Stimulated activated CD4-positive, alpha-beta T cell treated with anti-CD3 and anti-CD28 coated beads, Interleukin-12 subunit alpha, Interleukin-12 subunit beta, amount 100 ng/mL, for 4 hours (primary cell): ENCODE measurements at places on chromosomes 2 and 18.

DNA sequence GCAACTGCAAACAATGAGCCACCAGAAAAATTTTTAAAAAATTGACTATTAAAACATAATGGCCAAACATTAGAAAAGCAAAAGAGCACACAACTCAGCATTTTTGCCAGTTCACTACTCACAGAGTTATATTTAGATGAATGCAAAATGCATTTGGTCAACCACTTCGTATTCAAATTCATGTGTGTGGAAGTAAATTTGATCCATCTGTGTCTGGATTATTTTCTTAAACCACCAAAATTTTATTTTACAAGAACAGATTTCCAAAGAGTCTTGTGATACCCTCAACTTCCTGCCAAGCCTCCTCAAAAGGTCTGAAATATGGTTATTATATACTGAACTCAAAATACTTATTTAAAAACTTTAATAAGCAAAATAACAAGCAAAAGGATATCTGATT is 57.4 kb downstream of the PPP1R1C start:
- no peak for DNase-seq

DNA sequence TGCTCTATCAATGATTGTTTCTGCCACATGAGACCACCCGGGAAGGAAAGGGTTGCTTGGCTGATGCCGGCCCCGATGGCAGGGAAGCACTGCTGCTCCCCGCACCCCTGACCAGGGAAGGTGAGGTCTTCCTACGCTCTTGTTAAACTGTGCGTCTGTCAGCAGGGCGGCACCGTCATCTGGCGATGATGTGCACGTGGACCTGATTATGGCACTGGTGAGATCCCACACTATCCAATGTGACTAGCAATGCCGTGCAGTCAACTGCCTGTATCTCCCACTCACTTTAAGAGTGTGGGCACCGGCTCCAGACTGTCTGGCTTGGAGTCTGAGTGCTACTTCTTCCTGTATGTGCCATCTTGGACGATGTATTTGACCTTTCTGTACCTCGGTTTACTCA is 209.2 kb downstream of the MYT1L start:
- DNase-seq = no peak

DNA sequence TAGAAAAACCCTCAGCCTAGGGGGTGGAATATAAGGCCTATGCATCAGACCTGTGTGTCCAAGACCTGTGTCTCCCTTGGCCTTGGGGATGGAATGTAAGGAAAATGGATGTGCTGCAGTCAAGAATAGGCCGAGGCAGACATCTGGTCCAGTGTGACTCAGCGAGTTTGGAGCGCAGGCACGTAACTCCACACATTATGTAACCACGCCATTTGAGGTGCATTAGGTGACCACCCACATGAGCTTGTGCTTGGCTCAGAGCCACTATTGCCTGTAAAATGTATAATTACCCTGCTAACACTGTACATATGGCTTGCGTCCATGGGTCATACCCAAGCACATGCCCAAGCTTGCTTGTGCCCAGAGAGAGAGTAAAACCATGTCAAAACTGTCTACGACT is 580.9 kb upstream of the HNMT start:
- no peak for DNase-seq

- no peak for DNase-seq
Measured at GRCh38 chr2:58197894-58198293, 43.2 kb downstream of the FANCL start.

DNA sequence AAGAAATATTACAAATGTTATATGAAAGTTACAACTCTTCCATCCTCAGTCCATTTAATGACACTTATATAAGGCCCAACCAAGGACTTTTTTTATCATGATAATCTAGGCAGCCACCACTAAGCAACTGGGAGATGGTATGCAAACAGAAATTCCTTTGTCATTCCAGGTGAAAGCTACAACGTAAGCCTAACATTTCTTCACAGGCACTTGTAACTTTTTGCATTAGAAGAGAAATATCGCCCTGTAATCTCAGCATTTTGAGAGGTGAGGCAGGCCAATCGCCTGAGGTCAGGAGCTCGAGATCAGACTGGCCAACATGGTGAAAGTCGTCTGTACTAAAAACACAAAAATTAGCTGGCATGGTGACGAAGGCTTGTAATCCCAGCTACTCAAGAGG is 581.2 kb upstream of the SLC8A1 start:
- no peak for DNase-seq

DNA sequence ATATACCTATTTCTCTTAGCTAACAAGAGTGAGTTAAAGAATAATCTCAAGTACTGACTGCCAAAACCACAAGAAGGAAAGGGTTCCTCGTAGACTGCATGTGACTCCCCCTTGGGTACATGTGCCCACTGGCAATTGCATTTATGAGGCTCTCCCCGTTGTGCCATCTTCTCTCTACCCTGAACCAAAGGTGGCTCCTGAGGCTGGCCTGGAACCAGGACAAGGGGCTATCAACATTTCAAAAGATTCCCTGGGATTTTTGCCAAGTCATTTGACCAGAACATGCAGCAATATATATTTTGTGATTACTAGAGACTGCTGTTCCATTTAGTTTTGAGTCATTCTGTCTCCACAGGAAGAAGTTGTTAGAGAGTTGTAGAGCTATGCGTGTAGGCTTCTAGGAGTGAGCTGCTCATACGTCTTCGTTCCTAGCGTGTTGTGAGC is 45.8 kb downstream of the LAMA3 start:
- DNase-seq = no peak

DNA sequence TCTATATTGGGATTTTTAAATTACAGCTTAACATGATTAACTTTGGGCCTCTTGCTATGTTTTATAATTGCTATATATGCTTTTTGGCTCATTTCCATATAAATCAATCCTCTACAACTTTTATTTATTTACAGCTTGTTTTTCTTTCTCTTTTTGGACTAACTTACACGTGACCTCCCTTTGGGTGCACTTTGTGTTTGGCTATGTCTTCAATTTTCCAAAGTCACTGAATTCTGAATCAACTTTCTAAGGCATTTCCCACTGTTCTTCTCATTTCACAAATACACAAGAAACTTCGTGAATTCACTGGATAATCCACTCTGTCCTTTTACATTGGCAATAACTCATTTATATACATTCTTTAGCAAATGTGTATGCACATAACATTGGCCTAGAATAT is 5.4 kb upstream of the CPS1 start:
- DNase-seq = no peak

DNA sequence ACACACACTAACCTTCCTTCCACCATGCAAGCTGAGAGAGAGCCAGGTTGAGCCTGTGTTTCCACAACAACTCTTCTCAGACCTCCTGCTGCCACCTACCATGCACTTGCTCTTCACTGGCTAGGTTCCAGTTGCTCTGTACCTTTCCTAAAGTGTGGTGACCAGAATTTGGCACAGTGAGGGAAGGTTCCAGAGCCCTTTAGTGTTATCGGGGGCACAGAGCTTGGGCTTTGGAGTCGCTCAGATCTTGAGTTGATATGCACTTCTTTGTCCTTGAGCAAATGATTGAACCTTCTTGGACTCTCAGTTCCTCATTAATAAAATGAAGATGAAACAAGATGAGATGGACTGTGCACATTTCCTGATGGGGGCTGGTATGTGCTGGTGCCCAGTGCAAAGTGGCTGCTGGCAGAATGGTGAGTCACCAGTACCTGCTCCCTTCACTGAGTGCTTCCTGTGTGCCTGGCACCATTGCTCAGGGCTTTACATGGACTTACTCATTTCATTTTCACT is 47.1 kb downstream of the NEDD4L start:
- DNase-seq = no peak

- no peak for DNase-seq
Measured at GRCh38 chr2:189146553-189146952, 33.0 kb downstream of the COL5A2 start.

- no peak for DNase-seq
Measured at GRCh38 chr2:239152239-239152915, 248.4 kb downstream of the HDAC4 start.

DNA sequence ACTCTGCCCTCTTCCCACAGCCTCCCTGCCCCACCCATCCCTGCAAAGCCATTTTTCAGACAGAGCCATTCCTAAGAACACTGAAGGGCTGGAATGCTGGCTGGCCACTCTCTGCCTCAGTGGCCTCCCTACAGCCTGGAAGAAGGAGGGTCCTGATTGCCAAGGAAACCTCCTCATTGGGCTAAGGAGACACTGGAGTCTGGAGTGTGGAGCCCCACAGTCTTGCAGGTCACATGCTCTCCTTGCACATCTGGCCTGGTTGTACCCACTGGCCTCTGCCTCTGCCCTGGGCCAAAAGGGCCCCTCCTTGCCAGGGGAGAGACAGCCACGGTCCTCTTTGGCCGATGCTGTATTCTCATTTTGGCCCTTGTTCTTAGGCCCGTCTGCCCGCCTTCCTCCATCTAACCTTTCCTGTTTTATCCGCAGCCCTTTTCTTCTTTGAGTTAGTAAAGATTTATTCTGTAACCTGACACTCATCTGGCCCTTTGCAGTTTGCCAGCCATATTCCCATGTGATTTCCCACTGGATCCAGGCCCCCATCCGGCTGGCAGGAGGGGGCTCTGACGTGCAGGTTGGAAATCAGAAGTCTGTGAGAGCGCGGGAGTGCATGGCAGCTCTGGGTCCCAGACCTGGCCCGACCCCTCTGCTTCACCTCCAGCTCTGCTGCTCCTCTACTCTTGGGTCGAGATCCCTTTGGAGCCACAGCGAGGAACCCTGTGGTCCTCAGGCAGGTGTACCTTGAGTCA is 11.0 kb upstream of the CATIP start:
- DNase-seq = no peak

DNA sequence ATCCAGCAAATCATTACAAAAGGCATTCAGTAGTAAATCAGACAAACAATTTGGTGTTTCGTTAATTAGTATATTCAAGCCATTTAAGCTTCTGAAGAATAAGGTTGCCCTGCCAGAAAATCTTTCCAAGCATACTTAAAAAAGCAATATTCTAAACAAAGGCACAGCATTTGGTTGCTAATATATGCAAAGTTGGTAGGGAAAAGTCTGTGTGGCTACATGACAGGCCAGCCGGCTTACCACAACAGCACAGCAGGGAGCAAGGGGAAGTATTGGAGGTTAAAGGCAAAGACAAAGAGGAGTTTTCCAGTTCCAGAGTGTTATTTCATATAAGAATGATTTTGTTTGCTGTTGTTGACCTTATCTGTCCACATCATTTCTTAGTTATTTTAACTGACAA is 282.3 kb downstream of the MBD5 start:
- no peak for DNase-seq

DNA sequence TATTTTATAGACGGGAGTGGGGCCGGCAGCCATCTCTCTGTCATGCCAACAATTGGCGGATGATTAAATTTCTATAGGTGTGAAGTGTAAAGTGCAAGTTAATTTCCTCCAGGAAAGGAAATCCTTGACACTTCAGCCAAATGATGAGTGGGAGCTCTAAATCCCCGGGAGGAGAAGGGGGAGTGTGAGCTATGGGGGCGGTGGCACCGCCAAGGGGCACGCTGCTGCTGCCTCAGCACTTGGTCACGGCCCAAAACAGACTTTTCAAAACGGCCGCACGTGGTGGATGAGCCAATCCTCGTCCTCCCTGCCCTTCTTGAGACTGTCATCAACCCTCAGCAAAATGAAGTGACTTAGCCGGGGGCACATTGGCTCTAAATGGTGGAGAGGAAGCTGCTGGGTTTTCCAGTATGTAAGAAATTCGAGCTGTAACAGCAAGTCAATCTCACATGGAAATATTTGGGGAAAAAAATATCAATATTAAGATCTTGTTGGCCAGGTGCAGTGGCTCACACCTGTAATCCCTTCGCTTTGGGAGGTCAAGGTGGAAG is 200.8 kb downstream of the TFCP2L1 start:
- no peak for DNase-seq

DNA sequence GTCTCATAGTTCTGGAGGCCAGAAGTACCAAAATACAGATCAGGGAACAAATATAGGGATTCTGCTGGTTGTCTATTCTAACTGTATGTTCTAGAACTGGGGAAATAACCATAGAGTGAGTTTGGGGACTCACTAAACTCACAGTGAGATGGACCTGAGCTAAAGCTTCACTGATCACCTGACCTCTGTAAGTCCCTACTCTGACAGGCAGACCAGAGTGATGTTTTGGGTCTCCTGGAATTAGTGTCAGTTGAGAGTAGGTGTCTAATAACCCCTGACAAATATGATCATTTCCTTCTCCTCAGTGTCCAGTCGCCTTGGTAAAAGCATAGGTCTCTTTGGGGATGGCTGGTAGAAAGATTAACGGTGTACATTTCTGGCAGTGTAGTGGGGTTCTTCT is 14.2 kb downstream of the PIKFYVE start:
- no peak for DNase-seq

DNA sequence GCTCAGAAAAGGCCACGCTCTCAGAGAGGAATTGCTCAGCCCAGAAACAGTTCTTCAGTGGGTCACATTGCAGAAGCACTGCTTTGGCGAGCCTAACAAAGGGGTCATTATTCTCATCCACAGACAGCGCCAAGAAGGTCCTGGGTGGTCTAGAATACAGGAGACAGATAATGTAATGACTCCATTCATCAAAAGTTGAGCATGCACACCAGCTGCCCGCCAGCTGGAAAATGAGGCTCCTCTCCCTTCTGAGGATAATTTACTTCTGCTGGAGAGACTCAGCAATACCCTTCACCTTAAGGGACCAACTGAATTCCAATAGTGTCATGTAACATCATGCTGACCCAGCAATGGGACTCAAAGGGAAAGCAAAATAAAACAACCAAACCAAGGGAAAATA is 79.9 kb downstream of the TRIB2 start:
- DNase-seq = no peak

- DNase-seq = no peak
Measured at GRCh38 chr2:110837446-110838409, 105.4 kb downstream of the ACOXL start.

DNA sequence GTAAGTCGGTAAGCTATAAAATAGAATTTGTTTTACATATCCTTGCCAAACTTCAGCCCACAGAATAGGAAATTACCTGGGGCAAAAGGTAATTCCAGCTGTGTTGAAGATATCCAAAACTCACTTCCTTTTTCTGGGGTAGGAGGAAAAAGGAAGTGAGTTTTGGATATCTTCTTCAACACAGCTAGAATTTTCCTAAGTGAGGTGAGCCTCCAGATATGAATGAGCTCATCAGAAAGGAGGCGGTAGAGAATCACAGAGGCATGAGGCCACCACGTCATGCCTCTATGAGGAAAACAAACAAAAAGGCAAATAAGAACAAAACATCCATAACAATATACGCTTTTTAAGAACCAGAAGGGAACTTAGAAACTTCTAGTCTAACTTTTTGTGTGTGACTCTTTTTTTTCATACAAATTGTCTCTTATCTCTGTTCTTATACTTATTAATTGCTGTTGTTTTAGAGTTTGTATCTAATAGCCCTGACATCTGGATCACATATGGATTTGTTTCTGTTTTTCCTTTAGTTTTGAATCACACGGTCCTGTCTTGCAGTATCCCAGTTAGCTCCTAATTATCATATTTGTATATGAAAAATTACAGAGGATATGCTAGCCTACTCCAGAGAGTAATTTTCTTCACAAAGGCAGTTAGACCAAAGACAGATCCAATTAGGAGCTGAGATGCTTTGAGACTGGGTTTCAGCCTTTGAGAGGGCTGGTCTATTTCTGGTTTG is 104.5 kb downstream of the RBM43 start:
- DNase-seq = no peak

DNA sequence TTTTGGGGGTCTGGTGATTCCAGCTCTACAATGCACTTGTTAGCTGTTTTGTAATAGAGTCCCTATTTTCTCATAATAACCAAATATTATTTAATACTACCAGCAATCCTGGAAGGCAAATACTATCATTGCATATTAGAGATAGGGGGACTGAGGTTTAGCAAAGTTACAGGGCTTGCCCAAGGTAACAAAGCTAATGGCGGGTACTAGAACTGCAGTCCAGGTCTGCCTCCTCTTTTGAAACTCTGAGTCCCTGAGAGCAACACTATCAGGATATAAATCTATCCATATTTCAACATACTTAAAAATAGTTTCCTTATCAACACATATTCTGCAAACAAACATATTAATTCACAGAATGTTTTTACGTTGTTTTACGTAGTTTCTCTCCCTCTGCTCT is 235.5 kb upstream of the ACVR2A start:
- DNase-seq = no peak
